ENCODE measurements at places on chromosomes 3 and 15. TPM values are rescaled to one million over a fixed set of nuclear protein-coding genes. Genes with fewer than 3 reads are reported as not detected.

The FOXL2NB gene
- total RNA-seq, result not detected

The GJD2 gene
- total RNA-seq, result not detected

The LIPC gene
- total RNA-seq, result 5.3 TPM

The SLC49A4 gene
- 8.0 TPM for total RNA-seq

The MYH15 gene
- not detected for total RNA-seq

The ERICH6 gene
- total RNA-seq, result 3.7 TPM

The PPM1L gene
- total RNA-seq, result 52.9 TPM

The CRABP1 gene
- total RNA-seq, result not detected

The TMCO5A gene
- total RNA-seq, result not detected

DNA sequence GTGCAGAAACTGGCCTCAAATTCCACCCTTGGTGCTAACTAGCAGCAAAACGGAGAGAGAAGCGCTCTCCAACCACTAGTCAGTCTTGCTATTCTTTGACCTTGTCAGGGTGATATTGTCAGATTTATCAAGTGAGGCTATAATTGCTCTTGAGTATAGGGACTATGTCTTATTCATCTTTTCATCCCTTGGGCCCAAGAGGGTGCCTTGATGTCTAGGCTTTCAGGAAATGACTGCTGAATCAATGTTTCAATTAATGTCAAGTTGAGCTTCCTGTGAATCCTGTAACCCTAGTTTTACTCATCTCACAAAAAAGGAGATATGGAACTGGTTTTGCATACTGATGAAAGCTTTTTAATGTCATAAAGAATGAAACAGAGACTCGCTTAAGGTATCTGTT, 701.3 kb downstream of the EDEM1 start:
- H3K4me1 ChIP-seq, result no peaks in the 10 kb centered on the region
- H3K36me3 ChIP-seq, result no peaks in the 10 kb centered on the region
- H3K27me3 ChIP-seq, result no peaks in the 10 kb centered on the region
- H3K27ac ChIP-seq, result no peak overlapping the region

DNA sequence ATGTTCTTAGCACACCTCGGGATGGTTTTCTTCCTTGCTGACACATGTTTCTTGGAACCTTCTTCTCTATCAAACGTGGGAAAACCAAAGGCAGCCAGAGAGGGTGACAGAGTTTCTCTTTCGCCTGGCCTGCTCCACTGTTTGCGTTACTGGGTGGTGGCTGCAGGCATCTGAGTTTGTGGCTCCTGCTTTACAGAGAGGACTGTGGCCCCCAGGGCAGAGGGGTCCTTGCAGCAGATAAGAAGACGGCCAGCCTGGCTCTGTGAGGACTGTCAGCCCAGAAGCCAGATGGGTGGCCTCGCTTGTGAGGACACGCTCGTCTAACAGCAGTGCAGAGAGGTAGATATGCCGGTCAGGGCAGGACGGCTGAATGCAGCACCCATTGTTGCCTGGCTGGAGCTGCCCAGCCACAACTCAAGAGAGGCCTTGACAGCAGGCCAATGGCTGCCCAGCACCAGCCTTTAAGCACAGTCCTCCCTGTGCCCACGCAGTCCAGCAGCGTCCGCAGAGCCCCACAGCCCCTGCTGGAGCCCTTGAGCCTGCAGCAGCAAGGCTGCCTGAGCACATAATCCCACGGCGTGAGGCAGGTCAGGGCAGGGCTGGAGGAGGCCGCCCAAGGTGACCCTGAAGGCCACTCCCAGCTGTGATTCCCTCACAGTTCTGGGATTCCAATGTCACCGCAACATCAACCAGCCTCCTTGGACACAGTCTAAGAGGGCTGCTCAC, 15.0 kb upstream of the SPTBN5 start:
- no peak for DNase-seq
- peaks cover 9% of the 10 kb centered on the region for H3K4me1 ChIP-seq
- H3K36me3 ChIP-seq, result peaks cover 14% of the 10 kb centered on the region
- no peak overlapping the region for H3K4me3 ChIP-seq

DNA sequence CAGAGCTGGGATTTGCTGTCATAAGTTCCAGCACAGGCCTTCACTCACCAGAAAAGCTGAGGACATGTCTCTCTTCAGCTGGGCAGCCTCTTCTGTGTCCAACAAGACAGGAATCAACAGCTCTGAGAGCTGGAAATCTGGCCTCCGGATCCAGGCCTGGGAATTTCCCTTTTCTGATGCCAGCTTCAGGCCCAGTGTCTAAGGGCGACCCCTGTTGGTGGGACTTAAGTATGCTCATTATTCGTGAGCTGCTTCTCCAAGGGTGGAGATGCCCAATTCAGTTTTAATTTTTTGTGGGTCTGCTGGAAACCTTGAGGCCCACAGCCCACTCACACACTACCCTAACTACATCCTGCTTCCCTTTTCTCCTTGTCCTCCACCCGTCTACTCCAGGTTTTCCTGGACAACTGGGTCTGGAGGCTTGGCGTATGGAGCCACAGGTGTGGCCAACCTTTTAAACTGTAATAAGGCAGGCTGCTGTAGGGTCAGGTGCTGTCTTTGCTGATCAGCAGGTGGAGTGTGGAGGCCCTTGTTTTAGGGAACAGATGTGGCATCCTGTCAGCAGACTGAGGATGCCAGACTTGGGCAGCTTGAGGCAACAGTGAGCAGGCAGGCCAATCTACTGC, 2.6 kb upstream of the CEMIP start:
- peak; percentile 60 for DNase-seq
- peaks cover 4% of the 10 kb centered on the region for H3K4me1 ChIP-seq
- H3K27me3 ChIP-seq, result peaks cover 10% of the 10 kb centered on the region
- no peaks in the 10 kb centered on the region for H3K36me3 ChIP-seq
- H3K4me3 ChIP-seq, result no peak overlapping the region
- no peak overlapping the region for H3K27ac ChIP-seq

DNA sequence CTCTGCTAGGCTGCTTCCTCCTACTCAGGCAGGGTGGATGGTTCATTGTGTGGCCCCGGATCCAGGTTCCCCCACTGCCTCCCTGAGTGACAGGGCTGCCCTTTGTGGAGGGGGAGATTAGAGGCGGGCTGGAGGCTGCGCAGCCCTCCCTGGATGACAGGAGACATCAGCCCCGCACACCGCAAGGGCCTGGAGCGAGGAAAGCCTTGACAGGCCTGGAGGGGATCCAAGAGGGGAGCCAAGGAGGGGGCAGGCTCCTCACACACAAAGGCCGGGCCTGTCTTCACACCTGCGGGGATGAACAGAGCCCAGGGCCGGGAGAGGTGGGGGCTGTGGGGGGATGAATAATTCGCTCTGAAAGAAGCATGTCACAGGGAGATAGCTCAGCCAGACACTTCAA, 72.9 kb downstream of the RPN1 start:
- H3K36me3 ChIP-seq, result no peaks in the 10 kb centered on the region
- H3K4me3 ChIP-seq, result no peak overlapping the region
- peaks cover 15% of the 10 kb centered on the region for H3K4me1 ChIP-seq
- no peak for DNase-seq
- peaks cover 7% of the 10 kb centered on the region for H3K27me3 ChIP-seq

DNA sequence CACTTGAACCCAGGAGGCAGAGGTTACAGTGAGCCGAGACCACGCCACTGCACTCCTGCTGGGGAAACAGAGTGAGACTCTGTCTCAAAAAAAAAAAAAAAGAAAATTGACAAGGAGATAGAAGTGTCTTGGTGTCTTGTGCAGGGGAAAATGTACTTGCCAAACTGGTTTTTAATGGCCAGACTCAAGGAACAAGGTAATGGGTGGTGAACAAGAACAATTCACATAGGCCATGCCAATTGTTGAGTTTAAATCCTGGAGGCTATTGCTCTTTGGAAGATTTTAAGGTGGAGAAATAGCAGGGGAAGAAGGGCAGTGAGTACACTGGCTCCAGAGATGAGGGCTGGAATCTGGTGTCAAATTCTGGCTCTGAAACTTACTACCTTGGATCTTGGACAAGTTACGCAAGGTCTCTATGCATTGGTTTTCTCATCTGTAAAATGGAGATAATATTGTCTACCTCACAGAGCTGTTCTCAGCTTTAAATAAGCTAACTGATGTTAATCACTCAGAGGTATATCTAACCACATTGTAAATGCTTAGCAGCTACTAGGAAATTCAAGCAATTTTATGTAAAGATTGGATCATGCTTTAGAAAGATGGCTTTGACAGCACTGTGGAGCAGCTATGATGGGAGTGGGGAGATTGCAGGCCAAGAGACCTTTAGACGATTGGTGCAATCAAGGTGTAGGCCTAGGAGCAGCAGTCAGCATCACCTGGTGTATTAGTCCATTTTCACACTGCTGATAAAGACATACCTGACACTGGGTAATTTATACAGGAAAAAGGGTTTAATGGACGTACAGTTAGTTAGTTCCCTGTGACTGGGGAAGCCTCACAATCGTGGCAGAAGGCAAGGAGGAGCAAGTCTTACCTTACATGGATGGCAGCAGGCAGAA, 78.3 kb downstream of the B3GALNT1 start:
- no peak overlapping the region for H3K27ac ChIP-seq
- H3K36me3 ChIP-seq, result no peaks in the 10 kb centered on the region
- no peaks in the 10 kb centered on the region for H3K27me3 ChIP-seq
- no peak overlapping the region for H3K4me3 ChIP-seq
- no peak for DNase-seq
- no peaks in the 10 kb centered on the region for H3K4me1 ChIP-seq

- no peak for DNase-seq
- no peak overlapping the region for H3K27ac ChIP-seq
- no peaks in the 10 kb centered on the region for H3K27me3 ChIP-seq
- H3K4me1 ChIP-seq, result no peaks in the 10 kb centered on the region
- H3K36me3 ChIP-seq, result no peaks in the 10 kb centered on the region
These were observed 389.3 kb downstream of the GABRG3 start for GRCh38 chr15:27360316-27360715.

GRCh38 chr3:192920411-192920810, 2.8 kb upstream of the MB21D2 start:
- H3K4me1 ChIP-seq, result peaks cover 18% of the 10 kb centered on the region
- H3K27me3 ChIP-seq, result peaks cover 27% of the 10 kb centered on the region
- no peaks in the 10 kb centered on the region for H3K36me3 ChIP-seq
- no peak overlapping the region for H3K4me3 ChIP-seq

- H3K27me3 ChIP-seq, result no peaks in the 10 kb centered on the region
- H3K4me3 ChIP-seq, result no peak overlapping the region
- no peak overlapping the region for H3K27ac ChIP-seq
- no peaks in the 10 kb centered on the region for H3K4me1 ChIP-seq
These were observed 114.1 kb downstream of the SUCLG2 start for GRCh38 chr3:67540198-67540894.

GRCh38 chr3:111472556-111472955, 69.4 kb upstream of the CD96 start:
- no peak for DNase-seq
- no peaks in the 10 kb centered on the region for H3K27me3 ChIP-seq
- no peak overlapping the region for H3K4me3 ChIP-seq
- no peaks in the 10 kb centered on the region for H3K4me1 ChIP-seq
- H3K27ac ChIP-seq, result no peak overlapping the region

GRCh38 chr3:194046531-194046930, 89.4 kb upstream of the HES1 start:
- no peak overlapping the region for H3K4me3 ChIP-seq
- no peak for DNase-seq

DNA sequence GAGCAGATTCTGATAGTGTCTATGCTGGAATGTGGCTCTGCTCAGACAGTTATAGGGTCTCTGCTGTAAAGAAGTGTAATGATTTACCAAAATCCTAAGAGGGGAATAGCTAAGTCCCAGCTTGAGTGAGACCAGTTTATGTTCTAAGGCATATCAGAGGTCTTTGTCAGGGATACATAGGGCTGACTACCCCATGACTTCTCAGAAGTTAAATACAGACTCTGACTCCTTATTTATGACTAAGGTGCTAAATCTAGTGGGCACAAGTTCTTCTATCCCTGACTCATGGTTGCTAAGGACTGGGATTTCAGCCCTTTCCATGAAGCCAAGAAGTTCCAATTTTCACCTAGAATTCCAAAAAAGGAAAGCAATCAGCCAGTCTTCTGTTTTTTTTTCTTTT, 192.6 kb upstream of the POU1F1 start:
- no peaks in the 10 kb centered on the region for H3K4me1 ChIP-seq
- no peak overlapping the region for H3K4me3 ChIP-seq
- no peaks in the 10 kb centered on the region for H3K36me3 ChIP-seq

DNA sequence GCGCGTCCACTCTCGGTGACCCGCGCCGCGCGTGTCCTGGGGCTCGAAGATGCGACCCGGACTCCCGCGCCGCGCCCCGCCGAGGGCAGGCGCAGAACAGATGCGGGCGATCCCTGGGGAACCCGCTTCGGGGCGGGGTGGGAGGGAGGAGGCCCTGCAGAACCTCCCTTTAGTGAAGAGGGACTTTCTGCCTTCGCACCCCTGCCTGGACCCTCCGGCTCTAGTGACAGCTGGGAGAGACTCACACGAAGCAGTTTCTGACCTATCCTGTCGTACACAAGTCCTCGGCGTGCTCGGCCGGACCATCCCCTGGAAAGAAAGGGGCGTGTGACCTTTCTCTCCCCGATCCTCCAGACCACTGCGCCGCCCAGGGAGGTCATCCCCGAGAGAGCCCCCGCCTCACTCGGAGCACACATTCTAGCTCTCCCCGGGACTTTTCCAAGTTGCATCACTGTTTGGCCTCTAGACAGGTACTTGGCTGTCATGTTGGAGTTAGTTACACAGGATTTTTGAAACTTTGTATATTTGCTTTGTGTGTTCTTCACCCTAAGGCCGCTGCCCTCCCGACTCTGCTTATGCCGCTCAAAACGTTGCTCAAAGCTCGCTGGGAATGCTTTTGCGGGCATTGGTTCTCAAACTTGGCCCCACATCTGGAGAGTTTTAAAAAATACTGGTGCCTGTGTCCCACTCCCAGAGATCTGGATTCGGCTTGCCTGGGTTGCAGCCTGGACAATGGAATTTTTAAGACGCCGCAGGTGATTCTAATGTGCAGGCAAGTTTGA, 582 bp downstream of the CGNL1 start:
- peaks cover 16% of the 10 kb centered on the region for H3K27me3 ChIP-seq
- no peak for DNase-seq

Measured in natural killer cell (primary cell).